Activated CD4-positive, alpha-beta T cell treated with anti-CD3 and anti-CD28 coated beads, Interleukin-2, Interleukin-4, amounts not matched to agents 100 ng/mL and 50 ng/mL, durations not matched to agents 16 hours and 8 hours (primary cell): ENCODE measurements at places on chromosomes 12 and 14.

DNA sequence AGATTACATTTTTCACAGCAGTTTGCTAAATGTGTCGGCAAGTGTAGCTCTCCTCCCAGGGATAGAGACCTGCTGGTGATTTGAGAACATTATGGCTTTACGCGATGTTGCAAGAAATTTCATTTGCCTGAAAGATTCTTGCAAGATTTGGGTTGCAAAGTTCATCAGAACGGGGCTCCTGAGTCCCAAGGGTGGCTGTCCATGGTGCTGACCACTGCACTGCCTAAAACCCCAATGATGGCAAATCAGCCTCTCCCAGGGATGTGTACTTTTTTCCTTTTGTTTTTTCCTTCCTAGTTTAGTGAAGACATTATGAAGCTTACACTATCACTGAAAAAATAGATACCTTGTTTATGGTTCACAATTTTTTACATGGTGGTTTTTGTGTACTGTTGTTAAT is 85.4 kb downstream of the WSCD2 start:
- no peak for DNase-seq

DNA sequence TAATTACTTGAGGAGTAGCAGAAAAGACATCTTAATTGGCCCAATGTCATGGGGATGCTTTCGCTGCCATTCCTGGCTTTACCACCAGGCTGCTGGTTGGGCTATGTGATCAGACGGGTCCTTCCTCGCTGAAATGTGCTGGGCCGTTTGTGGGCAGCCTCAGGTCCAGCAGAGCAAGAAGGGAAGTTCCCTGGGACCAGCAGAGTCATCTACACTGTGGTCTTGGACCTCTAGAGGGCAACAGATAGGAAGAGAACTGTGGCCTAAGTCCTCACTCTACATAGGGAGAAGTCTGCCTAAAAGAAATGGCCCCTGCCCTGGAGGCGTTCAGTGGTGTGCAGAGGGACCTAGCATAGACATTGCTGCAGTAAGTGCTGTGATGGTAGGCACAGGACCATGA is 10.9 kb downstream of the EVL start:
- DNase-seq = no peak

DNA sequence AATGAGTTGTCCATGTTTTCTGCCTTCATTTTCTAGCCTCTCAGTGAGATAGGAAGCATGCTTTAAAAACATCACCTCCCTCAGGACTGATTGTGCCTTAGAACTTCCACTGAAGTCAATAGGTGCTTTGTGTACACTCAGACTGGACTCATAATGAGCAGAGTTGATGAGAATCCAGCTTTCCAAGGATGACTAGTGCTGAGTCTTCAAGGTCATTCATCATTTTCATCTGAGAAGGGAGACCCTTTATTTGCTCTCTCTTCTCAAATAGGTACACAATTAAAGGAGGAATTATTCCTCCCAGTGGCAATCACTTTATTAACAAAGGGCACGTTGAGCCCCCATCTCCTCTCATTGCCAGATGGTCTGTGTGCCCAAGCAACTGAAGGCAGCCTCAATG is 210.9 kb upstream of the PRKD1 start:
- no peak for DNase-seq

- no peak for DNase-seq
These were observed 21.1 kb upstream of the KRT8 start for GRCh38 chr12:52925717-52926595.

- no peak for DNase-seq
These were observed 39.6 kb downstream of the WIF1 start for GRCh38 chr12:65081496-65081895.

GRCh38 chr14:52013984-52014600 is 24.7 kb downstream of the RTRAF start:
- DNase-seq = no peak

DNA sequence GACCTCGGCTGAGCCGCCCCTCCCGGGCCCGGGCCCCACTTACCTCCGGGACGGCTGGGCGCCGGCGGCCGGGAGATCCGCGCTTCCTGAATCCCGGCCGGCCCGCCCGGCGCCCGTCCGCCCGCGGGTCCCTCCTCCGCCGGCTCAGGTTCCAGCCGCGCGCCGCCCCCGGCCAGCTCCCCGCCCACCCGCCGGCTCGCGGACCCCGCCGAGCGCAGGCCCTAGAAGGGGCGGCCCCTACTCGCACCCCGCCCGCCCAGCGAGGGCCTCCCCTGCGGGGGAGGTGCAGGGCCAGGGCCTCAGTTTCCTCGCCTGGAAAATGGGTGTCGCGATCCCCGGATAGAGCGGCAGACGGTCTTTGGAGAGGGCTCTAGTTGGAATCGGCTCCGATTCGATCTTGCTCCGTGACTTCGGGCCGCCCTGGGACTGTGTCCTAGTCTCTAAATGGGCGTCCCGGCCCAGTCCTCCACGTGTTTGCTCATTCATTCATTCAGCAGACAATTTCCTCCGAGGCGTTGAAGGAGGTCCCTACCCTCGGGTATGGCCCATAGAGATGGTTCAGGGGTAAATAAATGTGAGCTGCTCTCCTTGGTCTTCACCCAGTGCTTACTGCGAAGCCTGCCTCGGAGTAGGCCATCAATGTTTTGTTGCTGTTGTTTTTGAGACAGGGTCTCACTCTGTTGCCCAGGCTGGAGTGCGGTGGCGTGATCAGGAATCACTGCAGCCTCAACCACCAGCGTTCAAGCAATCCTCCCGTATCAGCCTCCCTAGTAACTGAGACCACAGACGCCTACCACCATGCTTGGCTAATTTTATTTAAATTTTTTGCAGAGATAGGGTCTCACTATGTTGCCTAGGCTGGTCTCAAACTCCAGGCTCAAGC is at the start of gene TRPV4:
TRPV4 (minus strand) TSS at position 92 of the 883 bp plus-strand sequence. CDS start 18,602 bp downstream, outside the sequence.
- no peak for DNase-seq

- DNase-seq = no peak
These were observed 36.8 kb upstream of the PLEKHG6 start for GRCh38 chr12:6273541-6274230.

DNA sequence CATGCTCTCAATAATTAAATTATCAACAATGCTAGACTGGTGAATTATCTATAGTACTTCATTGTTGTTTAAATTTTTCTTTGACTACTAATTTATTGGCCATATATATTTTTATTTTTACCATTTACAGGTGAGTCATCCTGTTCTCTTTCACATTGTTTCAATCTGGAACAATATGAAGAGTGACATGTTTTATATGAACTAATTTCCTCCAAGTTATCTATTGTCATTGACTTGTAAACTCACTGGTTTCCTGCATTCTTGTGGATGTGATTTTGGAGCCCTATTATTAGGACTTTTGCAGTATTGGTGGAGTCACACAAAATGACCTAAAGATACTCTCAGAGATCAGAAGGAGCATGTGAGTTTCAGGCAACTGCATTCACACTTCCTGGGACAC is 297.7 kb downstream of the AEBP2 start:
- no peak for DNase-seq

GRCh38 chr12:58787021-58787760 is 133.1 kb downstream of the LRIG3 start:
- no peak for DNase-seq
